Spleen (tissue), 13 donors: ENCODE measurements at places on chromosomes 1 and 21.

- peak; percentile 99 for DNase-seq
These were observed 962 bp downstream of the BROX start for GRCh38 chr1:222713091-222713961.

DNA sequence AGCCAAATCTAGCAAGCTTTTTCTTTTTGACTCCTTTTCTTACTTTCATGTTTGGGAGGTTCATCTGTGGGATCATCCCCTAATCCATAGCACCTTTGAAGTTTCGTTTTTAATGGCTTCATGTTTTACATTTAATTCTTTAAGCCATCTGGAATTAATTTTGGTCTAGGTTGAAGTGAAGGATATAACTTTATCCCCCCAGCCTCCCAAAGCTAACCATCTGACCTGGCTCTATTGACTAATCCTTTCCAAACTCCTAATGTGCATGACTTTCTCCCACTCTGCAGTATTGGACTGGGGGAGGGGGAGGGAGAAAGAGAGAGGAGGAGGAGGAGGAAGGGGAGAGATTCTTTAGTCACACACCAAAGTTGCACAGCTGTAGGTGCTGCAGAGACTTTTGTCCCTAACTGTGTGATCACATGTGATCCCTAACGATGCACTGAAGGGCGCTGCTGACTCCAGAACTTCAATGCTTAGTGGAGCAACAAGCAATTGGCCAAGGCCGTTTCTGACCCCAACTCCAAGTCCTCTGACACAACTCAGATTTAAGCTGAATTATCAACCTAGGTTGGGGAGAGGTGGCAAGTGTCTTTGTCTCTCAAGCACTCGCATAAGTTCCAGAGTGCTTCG, 191.6 kb downstream of the HUNK start:
- DNase-seq: no peak

GRCh38 chr1:26027716-26028489, 6.3 kb downstream of the EXTL1 start:
- DNase-seq: no peak

DNA sequence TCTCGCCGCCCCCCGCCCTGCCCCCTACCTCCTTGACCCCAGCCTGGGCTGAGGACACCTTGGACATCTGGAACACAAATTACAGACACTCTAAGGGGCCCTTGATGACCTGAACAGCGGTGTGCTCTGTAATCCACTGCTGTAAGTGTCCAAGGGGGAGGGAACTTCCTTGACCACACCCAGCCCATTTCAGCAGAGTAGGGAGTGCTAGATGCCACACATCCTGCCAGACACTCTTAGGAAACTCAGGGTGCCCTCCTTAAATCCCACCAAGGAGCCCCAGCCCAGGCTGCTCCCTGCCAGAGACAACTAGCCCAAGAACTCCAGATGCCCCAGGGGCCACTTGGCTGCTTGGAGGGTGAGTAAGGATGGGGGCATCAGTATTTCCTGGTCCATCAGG, 282.2 kb downstream of the RRAGC start:
- no peak for DNase-seq

GRCh38 chr1:17588048-17588871, 48.8 kb downstream of the ARHGEF10L start:
- DNase-seq: no peak

GRCh38 chr1:54069791-54070170, 16.4 kb downstream of the TCEANC2 start:
- DNase-seq: no peak

DNA sequence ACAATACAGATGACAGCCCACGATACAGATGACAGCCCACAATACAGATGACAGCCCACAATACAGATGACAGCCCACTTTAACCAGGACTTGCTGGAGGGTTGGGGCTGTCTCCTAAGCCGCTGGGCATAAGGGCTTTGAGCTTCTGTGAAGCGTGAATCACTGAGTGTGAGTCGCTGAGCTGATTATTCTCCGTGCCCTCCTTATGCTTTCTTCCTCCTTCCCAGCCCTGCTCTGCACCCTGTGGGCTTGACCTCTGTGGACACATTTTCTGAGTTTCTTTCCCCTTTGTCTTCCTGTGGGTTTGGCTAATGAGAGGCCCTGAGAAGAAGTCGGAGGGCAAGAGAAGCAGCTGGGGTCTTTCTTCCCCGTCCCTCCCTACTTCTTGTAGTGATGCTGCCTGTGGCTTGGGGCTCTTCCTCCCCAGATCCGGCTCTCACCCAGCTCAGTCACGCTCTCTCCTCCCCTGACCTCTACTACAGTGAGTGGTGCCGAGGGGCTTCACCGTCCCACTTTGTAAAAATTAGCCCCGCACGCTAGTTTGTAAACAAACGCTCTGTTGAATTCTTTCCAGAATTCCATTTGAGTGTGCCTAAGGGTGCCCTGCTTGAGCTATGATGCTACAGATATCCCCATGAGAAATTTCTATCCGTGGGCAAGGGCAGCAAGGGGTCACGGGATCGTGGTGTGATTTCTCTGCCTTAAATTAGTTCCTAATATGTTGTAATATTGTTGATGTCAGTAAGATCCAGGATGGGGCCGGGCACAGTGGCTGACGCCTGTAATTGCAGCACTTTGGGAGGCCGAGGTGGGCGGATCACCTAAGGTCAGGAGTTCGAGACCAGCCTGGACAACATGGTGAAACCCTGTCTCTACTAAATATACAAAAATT, 46.4 kb upstream of the SOD1 start:
- DNase-seq: no peak

- DNase-seq: no peak
These were observed 1483.5 kb downstream of the MRPL39 start for GRCh38 chr21:24123785-24124184.

GRCh38 chr1:89535537-89535936, 10.9 kb downstream of the LRRC8B start:
- no peak for DNase-seq

- DNase-seq: peak; percentile 77
These were observed 836 bp downstream of the OLFML3 start for GRCh38 chr1:113980110-113980509.

DNA sequence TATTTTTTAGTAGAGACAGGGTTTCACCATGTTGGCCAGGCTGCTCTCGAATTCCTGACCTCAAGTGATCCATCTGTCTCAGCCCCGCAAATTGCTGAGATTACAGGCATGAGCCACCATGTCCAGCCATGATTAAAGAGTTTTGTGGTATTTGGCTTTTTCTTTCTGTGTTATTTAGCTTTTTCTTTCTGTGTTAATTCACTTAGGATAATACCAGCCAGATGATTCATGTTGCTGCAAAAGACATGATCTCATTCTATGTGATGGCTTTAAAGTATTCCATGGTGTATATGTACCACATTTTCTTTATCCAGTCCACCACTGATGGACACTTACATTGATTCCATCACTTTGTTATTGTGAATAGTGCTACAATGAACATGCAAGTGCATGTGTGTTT, 1135.2 kb downstream of the AMY1C start:
- DNase-seq: no peak

GRCh38 chr1:85447006-85447943, 17.7 kb downstream of the DDAH1 start:
- no peak for DNase-seq

DNA sequence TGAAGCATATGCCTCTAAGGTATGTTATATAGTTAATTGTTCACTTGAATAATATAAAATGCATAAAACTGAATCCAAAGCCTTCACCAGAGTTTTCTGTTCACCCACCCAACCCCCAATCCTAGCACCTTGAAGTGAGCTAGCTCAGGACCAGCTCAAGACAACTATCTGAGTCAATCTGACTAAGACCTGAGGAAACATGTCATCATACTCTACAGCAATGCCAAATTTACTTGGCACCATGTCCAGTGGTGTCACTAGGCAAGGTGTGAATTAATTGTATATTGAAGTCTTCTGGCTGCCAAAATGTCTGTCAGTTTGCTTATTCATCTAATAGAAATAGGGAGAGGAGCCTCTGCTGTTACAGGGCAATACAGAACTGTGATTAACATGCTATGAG, 3.8 kb downstream of the DNASE2B start:
- DNase-seq: no peak

GRCh38 chr1:226712742-226713419, 26.2 kb downstream of the ITPKB start:
- DNase-seq: no peak

DNA sequence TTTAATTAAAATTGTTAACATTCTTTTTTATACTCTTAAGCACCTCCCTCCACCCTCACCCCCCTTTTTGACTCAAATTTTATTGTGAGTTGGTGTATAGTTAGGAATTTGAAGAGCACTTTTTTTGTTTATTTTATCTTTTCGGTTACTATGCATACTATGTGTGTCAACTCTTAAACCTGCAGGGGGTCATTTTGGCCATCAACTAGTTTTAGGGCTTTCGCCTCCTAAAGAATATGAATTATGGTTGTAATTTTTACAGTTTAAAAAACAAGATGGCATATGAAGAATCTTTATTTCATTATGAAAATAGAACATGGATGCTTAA, 9.7 kb downstream of the BACH1 start:
- no peak for DNase-seq

DNA sequence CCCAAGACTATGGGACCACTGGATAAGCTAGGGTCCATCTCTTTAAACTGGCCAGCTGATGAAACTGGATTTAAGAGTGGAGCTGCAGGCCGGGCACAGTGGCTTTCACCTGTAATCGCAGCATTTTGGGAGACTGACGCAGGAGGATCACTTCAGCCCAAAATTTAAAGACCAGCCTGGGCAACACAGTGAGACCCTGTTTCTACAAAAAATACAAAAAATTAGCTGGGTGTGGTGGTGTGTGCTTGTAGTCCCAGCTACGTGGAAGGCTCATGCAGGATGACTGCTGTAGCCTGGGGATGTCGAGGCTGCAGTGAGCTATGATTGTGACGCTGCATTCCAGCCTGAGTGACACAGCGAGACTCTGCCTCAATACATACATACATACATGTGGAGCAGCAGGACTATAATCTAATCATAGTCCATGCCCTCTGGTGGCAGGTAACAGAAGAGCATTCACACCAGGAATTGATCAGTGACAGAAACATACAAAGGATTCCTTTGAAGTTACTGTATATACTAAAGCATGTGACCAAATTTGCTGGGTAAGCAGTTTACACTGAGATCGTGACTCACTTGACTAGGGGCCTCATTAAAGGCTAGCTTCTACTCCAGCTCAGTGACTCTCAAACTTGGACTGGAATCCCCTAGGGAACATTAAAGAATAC, 101.5 kb upstream of the SLFNL1 start:
- no peak for DNase-seq

- DNase-seq: no peak
These were observed 4.1 kb downstream of the LRRIQ3 start for GRCh38 chr1:74193908-74194307.

GRCh38 chr1:78385744-78386462, 104.9 kb upstream of the PTGFR start:
- DNase-seq: no peak

DNA sequence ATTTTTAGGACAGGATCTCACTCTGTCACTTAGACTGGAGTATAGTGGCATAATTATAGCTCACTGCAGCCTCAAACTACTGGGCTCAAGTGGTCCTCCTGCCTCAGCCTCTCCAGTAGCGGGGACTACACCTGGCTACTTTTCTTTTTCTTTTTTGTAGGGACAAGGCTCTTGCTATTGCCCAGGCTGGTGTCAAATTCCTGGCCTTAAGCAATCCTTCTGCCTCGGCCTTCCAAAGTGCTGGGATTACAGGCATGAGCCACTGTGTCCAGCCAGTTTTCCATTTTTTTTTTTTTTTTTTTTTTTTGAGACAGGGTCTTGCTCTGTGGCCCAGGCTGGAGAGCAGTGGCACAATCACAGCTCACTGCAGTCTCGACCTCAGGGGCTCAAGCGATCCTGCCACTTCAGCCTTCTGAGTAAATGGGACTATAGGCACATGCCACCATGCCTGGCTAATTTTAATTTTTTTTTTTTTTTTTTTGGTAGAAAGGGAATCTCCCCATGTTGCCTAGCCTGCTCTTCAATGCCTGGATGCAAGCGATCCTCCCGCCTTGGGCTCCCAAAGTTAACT, 20.6 kb upstream of the CEP85 start:
- no peak for DNase-seq

DNA sequence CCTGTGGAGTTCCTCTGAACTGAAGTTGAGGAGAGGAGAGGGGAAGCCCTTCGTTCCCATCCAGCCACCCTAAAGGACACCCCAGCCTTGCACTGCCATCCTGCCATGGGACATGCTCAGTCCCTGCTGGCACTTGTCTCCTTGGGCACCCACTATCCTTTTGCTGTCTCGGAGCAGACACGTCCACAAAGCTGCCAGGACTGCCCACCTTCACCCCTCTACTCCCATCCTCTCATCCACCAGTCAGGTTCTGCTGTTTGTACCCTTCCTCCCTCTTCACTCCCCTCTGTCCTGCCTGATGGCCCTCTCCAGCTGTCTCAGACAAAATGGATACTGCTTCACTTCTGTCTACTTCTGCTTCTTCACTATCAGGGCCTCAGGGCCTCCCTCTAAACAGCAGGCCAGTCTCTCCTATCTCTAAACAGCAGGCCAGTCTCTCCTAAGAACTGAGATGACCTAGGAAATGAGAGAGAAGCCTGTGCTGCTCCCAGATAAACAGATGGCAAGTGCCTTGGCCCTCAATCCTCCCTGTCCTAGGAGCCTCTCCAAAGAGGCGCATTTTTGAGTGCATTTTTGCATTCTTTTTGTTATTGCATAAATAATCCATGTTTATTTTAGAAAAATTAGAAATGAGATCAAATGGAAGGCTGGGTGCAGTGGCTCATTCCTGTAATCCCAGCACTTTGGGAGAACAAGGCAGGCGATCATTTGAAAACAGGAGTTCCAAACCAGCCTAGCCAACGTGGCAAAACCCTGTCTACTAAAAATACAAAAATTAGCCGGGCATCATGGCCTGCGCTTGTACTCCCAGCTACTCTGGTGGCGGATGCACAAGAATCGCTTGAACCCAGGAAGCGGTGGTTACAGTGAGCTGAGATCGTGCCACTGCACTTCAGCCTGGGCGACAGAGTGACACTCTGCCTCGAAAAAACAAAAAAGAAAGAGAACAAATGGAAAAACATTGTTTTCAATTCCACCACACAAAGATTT, 4.4 kb upstream of the PYCR2 start:
- DNase-seq: peak; percentile 66

DNA sequence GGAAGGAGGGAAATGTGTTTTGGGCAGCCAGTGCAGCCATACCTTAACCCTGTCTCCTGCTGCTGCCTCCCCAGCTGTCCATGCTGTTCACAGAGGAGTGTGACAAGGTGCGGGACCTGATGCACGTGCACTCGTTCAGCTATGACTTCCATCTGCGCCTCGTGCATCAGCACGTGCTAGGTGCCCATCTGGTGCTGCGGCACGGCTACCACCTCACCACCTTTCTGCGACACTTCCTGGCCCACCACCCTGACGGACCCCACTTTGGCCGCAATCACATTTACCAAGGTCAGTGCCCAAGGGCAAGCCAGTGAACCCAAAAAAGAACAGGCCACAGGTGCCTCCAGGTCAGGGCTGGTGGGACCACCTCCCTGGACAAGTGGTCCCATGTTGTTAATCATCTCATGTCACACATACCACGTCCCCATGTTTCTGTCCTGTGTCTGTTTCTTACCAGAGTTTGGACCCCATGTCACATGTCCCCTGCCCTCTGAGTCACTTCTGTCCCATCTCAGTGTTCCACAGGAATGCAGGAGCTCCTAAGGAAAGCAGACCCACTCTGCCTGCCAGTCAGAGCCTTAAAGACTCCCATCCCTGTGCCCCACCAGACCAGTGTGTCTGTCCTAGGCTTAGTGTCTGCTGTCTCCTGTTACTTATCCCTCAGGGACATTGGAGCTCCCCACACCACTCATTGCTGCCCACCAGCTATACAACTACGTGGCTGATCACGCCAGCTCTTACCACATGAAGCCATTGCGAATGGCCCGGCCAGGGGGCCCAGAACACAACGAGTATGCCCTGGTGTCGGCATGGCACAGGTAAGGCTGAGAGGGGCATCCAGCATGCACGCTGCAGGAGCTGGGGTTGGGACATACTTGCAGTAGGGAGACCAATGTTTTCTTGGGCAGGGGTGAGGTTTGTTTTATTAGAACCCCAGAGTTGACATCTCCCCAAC, 6.6 kb downstream of the HYI start:
- DNase-seq: peak; percentile 41
